Osteoblast (primary cell): ENCODE measurements at places on chromosomes 2 and 18. TPM values are rescaled to one million over a fixed set of nuclear protein-coding genes. Genes with fewer than 3 reads are reported as not detected.

Gene CIB4
- total RNA-seq = not detected in 2 replicates

DNA sequence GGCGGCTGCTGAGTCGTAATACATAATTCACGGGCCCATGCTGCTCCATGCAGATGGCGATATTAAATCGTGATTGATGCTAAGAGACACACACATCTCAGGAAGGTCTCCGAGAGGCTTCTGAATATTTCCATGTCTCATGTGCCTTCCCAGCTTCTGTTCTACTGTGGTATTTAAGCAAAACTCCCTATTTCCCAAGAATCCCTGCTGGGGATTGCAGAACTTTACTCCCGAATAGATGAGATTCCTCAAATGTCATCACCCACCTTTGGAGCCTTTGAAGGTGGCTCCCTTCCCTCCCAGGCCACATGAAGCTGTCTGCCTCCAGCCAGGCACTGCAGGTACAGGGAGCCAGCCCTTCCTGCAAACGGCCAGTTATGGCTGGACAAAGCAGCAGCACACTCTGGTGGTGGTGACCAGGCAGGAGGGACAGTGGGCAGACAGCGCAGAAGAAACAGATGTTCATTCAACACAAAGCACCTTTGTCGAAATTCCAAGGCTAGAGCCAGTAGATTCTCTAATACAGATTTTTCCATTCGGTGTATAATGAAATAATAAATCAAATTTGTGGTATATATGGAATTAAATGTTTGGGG lies 14.1 kb downstream of the NRP2 start:
- DNase-seq = no peak
- peaks cover 90% of the 10 kb centered on the region for H3K4me1 ChIP-seq
- peaks cover 17% of the 10 kb centered on the region for H3K36me3 ChIP-seq
- no peak overlapping the region for H3K4me3 ChIP-seq
- peak overlapping the region; percentile 98 for H3K27ac ChIP-seq
- H3K27me3 ChIP-seq = no peaks in the 10 kb centered on the region

GRCh38 chr2:3466482-3466863 lies 52.9 kb downstream of the ADI1 start:
- no peak overlapping the region for H3K4me3 ChIP-seq
- peak overlapping the region; percentile 86 for H3K27ac ChIP-seq
- peaks cover 42% of the 10 kb centered on the region for H3K4me1 ChIP-seq
- peak; percentile 19 for DNase-seq
- H3K27me3 ChIP-seq = no peaks in the 10 kb centered on the region
- H3K36me3 ChIP-seq = peaks cover 51% of the 10 kb centered on the region

- no peak overlapping the region for H3K4me3 ChIP-seq
- H3K27me3 ChIP-seq = no peaks in the 10 kb centered on the region
- peaks cover 36% of the 10 kb centered on the region for H3K4me1 ChIP-seq
Measured at GRCh38 chr2:226767056-226767813, 32.4 kb downstream of the IRS1 start.

- H3K36me3 ChIP-seq = no peaks in the 10 kb centered on the region
- no peak overlapping the region for H3K4me3 ChIP-seq
- no peaks in the 10 kb centered on the region for H3K4me1 ChIP-seq
- H3K27me3 ChIP-seq = no peaks in the 10 kb centered on the region
- no peak for DNase-seq
Measured at GRCh38 chr18:34085140-34085739, 139.5 kb downstream of the NOL4 start.

GRCh38 chr18:11425211-11425610 lies 184.2 kb upstream of the SLC35G4 start:
- H3K36me3 ChIP-seq = no peaks in the 10 kb centered on the region
- H3K27me3 ChIP-seq = no peaks in the 10 kb centered on the region
- no peaks in the 10 kb centered on the region for H3K4me1 ChIP-seq
- no peak overlapping the region for H3K4me3 ChIP-seq
- H3K27ac ChIP-seq = no peak overlapping the region

DNA sequence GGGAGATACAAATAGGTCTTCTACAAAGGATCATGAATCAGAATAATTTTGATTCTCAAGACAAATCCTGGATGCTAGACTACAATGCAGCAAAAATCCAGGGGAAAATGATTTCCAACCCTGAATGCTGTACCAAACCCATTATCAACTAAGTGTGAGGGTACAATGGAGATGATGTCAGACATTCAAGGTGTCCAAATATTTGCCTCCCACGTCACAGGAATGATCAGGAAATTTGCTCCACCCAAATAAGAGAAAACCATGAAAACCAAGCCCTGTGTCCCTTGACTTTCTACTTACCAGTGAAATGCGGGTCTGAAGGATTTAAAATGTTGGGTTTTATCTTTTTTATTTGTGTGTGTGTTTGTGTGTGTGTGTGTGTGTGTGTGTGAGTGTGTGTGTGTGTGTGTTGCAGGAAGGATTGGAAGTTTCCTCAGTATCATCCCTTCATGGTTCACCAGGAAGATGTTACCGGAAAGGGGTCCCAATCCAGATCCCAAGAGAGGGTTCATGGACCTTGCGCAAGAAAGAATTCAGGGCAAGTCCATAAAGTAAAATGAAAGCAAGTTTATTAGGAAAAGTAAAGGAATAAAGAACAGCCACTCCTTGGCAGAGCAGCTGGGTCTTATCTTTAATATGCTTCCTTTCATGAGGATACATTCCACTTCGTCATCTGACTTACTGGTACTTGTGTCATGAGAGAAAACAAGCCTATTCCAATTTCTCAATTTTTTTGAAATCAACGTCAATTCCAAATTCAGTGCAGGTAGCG lies 61.1 kb upstream of the ID2 start:
- no peak for DNase-seq
- peaks cover 14% of the 10 kb centered on the region for H3K27me3 ChIP-seq
- H3K4me3 ChIP-seq = no peak overlapping the region
- H3K27ac ChIP-seq = no peak overlapping the region
- H3K4me1 ChIP-seq = no peaks in the 10 kb centered on the region

GRCh38 chr2:152961351-152961750 lies 242.9 kb downstream of the ARL6IP6 start:
- no peak for DNase-seq
- no peak overlapping the region for H3K4me3 ChIP-seq
- no peaks in the 10 kb centered on the region for H3K4me1 ChIP-seq
- H3K27me3 ChIP-seq = no peaks in the 10 kb centered on the region

- no peaks in the 10 kb centered on the region for H3K36me3 ChIP-seq
- H3K27ac ChIP-seq = no peak overlapping the region
- H3K4me3 ChIP-seq = no peak overlapping the region
- no peak for DNase-seq
- H3K4me1 ChIP-seq = peaks cover 18% of the 10 kb centered on the region
- H3K27me3 ChIP-seq = no peaks in the 10 kb centered on the region
Measured at GRCh38 chr2:75287624-75288316, 88.5 kb upstream of the TACR1 start.

DNA sequence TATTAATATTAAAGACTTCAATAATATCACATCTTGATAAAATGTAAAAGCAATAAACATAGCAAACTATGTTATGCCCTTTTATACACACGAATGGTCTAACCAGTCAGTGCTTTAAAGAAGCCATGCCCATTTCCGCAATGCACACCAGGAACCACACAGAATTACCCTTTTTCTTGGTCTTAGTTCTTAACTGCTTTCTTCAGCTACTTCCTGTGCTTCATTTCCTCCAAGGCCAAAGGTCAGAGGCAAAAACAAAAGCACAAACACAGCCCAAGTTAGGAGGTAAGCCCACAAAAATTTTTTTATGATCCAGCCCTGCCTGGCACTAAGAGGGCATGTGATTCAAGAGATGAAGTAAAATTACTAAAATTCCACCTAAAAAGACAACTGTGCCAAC lies 267.2 kb downstream of the FBXO15 start:
- no peaks in the 10 kb centered on the region for H3K36me3 ChIP-seq
- no peak for DNase-seq
- H3K27me3 ChIP-seq = no peaks in the 10 kb centered on the region
- no peaks in the 10 kb centered on the region for H3K4me1 ChIP-seq
- H3K27ac ChIP-seq = no peak overlapping the region

DNA sequence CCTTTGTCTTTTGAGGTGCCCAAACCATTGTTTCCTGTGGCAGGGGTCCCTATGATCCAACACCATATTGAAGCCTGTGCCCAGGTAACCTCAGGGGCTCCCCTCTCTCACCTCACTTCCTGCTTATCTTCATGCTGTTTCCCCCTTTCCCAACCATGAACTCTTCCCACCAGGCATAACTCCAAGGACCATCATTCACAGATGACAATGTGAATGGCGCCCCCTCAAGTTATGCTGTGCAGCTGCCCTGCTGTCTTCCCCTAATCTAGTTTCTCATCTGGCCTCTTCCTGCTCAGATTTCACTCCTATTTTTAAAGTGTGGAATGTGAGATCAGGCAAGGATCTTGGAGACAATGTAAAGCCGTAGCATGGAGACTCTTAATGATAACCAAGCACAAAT lies 1.4 kb downstream of the GMPPA start:
- peak overlapping the region; percentile 89 for H3K27ac ChIP-seq
- no peak for DNase-seq
- H3K4me3 ChIP-seq = peak overlapping the region; percentile 89
- H3K36me3 ChIP-seq = peaks cover 32% of the 10 kb centered on the region
- H3K4me1 ChIP-seq = peaks cover 33% of the 10 kb centered on the region

Gene EML6
- total RNA-seq = 0.29 and 1.1 TPM in 2 replicates

Gene PROKR1
- total RNA-seq = not detected in 2 replicates

DNA sequence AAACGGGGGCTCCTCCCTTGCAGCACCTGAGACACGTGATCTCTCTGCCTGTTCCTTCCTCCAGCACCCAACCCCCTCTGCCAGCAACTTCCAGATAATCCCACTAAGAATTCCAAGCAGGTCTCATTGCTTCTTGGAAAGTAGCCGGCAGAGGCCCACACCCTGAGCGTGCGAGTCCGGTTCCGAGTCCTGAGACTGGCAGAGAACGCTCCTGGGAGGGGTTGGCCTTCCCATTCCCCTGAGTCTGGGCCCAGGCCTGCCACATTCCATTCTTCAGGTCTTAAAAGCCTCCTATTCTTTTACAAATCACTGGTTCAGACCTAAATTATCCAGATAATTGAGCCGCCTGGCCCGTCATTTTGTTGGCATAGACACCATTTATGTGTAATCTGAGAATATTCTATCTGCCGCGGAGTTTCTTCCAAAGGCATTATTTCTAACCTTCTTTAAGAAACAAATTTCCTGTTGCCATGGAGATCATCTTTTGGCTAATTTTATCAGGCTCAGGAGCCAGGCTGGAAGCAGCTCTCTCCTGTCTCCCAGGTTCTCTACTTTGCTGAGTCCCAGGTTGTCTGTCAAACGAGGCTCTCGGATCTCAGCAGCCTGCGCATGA lies 165.4 kb downstream of the MYCN start:
- H3K4me1 ChIP-seq = no peaks in the 10 kb centered on the region
- no peak overlapping the region for H3K4me3 ChIP-seq
- H3K27me3 ChIP-seq = no peaks in the 10 kb centered on the region
- no peaks in the 10 kb centered on the region for H3K36me3 ChIP-seq

Gene GLI2
- 3.8 and 10.1 TPM in 2 replicates for total RNA-seq

- H3K4me3 ChIP-seq = no peak overlapping the region
- no peaks in the 10 kb centered on the region for H3K36me3 ChIP-seq
- H3K4me1 ChIP-seq = peaks cover 20% of the 10 kb centered on the region
- H3K27me3 ChIP-seq = no peaks in the 10 kb centered on the region
Measured at GRCh38 chr2:207881902-207882301, 112.2 kb upstream of the FZD5 start.

GRCh38 chr2:25541378-25541777 lies 132.0 kb downstream of the DTNB start:
- no peak for DNase-seq
- no peaks in the 10 kb centered on the region for H3K27me3 ChIP-seq
- H3K4me1 ChIP-seq = no peaks in the 10 kb centered on the region
- no peak overlapping the region for H3K4me3 ChIP-seq
- H3K36me3 ChIP-seq = no peaks in the 10 kb centered on the region

Gene TCF7L1
- total RNA-seq = 2.5 and 2.7 TPM in 2 replicates

Gene FOXI3
- not detected in 2 replicates for total RNA-seq

DNA sequence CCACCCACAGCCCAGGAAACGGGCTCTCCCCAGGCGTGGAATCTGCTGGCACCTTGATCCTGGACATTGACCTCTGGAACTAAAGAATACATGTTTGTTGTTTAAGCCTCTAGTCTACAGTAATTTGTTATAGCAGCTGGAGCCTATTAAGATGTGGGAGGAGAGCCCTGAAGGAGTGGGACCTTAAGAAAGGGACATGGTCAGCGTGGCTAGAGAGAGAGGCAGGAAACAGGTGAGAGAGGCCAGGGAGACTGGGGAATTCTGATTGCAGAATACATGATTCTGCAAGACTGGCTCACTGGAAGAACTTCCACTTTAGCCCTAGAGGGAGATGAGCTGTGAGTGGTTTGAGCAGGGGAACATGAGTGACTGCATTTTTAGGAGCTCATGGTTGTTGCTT lies 83.2 kb downstream of the CD8B2 start:
- H3K4me1 ChIP-seq = no peaks in the 10 kb centered on the region
- H3K27me3 ChIP-seq = no peaks in the 10 kb centered on the region
- H3K36me3 ChIP-seq = no peaks in the 10 kb centered on the region
- H3K27ac ChIP-seq = no peak overlapping the region
- no peak overlapping the region for H3K4me3 ChIP-seq
- no peak for DNase-seq

DNA sequence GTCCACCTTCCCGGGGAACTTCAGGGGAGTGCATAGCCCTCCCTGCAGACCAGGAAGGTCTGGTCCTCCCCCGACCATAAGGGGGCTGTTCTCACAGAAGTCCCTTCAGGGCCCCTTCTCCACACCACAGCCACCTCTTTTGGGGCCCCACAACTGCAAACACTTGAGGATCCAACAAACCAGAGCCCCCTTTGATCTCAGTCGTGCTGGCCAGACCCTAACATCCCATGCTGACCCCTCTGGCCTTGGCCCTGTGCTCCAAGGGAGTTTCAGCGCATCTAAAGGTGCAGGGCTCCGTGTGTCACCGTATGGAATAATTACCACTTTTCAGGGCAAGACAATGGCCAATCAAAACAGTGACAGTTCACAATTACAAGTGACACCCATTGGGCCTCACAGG lies 57.7 kb downstream of the ADNP2 start:
- DNase-seq = peak; percentile 62
- no peak overlapping the region for H3K27ac ChIP-seq
- H3K4me1 ChIP-seq = peaks cover 5% of the 10 kb centered on the region

DNA sequence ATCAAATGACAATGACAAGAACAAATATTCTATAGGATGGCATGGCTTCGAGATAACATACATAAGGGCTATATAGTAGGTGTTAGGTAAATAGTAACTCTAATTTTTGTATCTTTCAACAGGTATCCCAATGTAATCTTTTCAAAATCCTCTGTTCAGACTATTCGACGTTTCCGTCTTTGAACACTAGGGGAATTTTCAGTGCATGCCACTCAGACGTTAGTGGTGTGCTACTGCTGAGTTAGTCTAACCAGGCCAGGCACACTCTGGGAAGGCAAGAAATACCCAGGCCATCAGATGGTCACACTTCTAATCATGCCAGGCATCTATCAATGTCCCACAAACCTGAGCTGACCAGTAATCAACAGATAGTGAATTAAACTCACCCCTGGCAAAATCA lies 14.6 kb upstream of the CREG2 start:
- H3K4me1 ChIP-seq = peaks cover 2% of the 10 kb centered on the region
- no peak for DNase-seq
- H3K36me3 ChIP-seq = peaks cover 17% of the 10 kb centered on the region

GRCh38 chr2:156110890-156111289 lies 221.6 kb downstream of the NR4A2 start:
- no peaks in the 10 kb centered on the region for H3K4me1 ChIP-seq
- H3K4me3 ChIP-seq = no peak overlapping the region
- no peak overlapping the region for H3K27ac ChIP-seq
- H3K27me3 ChIP-seq = no peaks in the 10 kb centered on the region
